Renal pelvis (tissue), 12 donors: ENCODE measurements at places on chromosomes 16 and 17. TPM values are rescaled to one million over a fixed set of nuclear protein-coding genes. Genes with fewer than 3 reads are reported as not detected.

CCR7 gene
- 0.65 TPM for polyA plus RNA-seq

ACSM2A gene
- polyA plus RNA-seq, result 102 TPM

PYDC1 gene
- polyA plus RNA-seq, result not detected

DNA sequence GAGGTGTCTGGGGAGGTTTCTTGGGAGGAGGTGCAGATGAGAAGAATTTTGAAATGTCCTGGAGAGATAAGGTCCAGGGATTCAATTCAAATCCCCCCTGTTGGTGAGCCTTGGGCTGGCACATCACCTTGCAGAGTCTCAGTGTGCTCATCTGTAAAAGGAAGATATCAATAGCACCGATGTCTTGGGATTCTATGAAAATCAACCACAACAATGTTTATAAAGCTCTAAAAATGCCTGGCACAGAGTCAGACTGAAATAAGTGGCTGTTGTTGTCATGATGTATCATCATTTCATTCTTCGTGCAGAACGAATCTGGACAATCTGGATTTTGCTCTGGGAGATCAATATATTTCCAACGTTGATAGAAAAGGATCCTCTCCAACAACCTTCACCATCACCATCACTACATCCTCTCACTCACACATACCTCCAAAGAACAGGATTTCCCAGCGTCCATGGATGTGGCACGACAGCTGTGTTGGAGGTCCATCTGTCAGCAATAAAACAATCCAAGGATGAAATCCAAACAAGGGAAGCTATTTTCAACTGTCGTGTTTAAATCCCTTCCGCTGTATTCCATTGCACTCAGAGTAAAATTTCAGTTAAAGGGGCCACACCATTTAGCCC, 393.7 kb upstream of the DYNLRB2 start:
- DNase-seq, result no peak

- no peak for DNase-seq
These were observed 31.5 kb downstream of the TADA2A start for GRCh38 chr17:37438141-37438540.

DNA sequence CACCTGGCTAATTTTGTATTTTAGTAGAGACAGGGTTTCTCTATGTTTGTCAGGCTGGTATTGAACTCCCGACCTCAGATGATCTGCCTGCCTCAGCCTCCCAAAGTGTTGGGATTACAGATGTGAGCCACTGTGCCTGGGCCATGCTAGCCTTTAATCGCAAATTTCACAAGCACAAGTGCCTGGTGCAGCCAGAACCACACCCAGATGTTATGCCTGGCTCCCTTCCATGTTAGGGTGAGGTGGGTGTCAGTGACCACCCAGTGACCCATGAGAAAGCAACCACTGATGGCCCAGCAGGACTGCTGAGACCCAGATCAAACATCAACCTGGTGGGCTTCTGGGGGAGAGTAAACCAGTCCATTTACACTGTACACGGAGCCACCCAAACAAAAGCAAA, 241.9 kb downstream of the CDH11 start:
- no peak for DNase-seq

- no peak for DNase-seq
These were observed 1.3 kb downstream of the NAGS start for GRCh38 chr17:44005527-44006271.

GRCh38 chr17:48335858-48336500, 94.0 kb downstream of the SKAP1 start:
- peak; percentile 87 for DNase-seq

- no peak for DNase-seq
These were observed 6.8 kb downstream of the FHOD1 start for GRCh38 chr16:67240506-67240905.

DNA sequence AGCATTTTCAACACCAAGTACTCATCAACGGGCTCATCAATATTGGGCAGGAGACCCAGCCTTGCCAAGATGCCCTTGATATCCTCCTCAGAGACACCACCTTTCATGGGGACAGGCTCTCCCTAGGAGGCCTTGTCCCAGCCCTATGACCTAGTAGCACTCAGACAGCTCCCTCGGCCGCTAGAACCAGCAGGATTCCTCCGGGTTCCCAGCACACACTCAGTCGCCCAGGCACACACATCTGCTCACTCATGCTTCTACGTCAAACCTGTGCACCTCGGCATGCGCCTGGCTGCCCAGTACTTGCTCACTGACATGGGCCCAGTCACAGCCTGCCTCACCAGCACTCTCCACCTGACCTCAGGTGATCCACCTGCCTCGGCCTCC, 17.0 kb downstream of the SRCIN1 start:
- no peak for DNase-seq

DNA sequence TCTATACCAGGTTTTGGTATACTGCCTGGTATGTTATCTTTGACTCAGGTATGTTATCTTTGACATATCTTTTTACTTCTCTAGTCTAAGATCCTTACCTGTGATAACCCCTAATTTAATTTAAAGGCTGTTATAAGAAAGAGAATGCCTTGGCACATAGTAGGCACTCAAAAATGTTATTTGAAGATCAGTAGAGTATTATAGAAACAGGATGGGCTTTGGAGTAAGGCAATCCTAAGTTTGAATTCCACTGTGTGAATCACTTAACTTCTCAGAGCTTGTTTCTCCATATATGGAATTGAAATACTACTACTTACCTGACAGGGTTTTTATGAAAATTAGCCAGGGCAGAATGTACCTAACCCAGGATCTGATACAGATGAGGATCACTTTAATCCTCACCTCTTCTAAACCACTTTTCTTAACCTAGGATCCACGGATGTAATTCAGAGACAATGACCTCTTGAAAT, 1.2 kb downstream of the BRIP1 start:
- DNase-seq, result no peak

- DNase-seq, result no peak
These were observed 1032.2 kb downstream of the CDH11 start for GRCh38 chr16:64089697-64090096.

DNA sequence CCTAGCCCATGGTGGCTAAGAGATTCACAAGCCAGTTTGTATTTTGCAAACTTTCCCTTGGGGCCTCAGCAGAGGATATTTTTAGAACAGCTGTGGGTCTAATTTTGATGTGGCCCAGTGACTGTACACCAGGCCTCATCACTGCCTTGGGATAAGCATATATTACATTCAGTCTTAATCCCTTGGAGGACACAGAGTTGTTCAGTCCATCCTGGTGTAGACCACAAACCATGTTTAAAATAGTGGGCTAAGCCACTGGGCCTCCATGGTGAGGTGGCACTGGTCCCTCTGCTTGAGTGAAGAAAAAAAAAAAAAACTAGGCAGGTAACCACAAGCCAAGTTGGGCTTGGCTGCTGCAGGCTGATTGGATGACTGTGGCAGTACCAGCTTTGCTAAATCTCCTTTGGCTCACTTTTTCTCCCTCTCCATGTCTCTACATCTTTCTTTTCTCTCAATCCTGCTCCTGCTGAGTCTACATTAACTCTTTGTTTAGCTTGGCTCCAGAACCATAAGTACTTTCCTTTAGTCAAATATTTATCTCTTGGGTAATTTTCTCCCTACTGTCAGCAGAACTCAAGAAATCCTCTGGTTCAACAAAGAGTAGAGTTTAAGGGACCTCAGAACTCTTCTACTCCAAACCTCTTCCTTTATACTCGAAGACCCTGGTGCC, 120.0 kb upstream of the TBX2 start:
- no peak for DNase-seq

- peak; percentile 87 for DNase-seq
These were observed 38.2 kb downstream of the HOXB1 start for GRCh38 chr17:48492401-48493298.

DNA sequence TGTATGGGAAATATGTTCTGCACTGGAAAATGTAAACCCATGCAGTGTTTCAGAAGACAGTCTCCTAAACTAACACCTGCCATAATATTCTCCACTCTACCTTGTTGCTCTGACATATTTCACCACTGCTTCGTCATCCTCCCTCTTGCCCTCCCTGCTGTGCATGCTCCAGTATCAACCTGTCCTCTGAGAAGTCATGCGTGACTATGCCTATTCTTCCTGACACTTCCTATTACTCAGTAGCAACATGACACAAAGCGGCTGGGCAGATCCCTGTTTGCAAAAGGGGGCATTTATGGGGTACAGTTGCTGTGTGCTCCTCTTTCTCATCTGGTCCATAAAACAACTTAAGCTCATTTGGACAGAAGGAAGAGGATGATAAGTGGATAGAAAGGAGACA, 805.6 kb upstream of the EEF2KMT start:
- DNase-seq, result peak; percentile 51

DNA sequence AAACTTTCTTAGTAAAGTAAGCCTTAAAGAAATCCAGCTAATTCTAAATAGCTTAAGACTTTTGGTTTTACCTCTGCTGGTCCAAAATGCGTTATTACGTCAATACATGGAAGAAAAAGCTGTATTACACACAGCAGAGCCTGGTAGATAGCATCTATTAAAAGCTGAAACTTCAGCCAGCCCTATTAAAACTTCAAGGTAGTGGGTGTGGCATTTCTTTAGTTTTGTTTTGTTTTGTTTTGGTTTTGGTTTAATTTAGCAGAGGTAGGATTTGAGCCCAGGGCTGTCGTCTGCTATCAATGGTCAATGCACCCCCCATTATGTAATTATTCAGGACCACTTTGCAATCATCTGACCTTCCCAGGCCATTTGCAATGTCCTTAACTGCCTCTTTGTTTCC, 318.4 kb upstream of the MAF start:
- no peak for DNase-seq

DNA sequence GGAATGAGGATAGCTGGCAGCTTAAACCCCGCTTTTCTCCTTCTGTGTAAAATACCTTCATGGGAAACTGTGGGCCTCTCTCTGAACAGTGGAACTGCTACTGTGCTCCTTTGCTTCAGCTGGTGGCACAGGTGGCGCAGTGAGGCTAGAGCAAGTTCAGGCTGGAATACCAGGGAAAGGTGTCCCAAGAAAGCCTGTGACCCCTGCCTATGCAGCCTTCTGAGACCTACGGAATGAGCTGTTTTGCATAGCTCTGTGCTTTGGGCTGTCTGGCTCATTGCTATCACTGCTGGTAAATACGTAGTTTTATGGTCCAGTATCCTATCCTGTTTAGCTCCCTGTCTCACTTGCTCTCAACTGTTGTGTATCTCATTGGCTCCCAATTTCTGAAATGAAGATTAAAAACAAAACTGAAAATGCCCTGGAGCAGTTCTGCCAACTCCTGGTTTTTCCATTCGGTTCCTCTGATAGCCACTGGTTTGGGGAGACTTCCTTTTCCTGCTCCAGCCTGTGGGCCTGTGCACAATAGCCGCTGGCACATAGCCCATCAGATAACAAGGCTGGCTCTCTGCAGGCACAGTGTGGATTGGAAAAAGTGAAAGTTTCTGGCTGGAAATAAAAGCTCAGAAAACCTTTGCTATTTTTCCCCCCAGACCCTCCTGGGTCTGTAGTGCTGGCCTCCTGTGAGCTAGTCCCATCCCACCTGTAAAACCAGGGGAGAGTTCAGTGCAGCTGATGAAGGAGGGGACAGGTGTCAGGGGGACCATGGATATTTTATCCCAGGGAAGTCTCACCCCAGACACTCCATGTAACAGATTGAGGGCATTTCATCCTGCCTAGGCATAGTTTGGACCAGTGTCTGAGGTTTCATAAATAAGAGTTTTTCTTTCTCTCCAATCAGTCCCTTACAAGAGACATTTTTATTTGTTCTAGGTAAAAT, 24.0 kb downstream of the LIMD2 start:
- peak; percentile 77 for DNase-seq

DNA sequence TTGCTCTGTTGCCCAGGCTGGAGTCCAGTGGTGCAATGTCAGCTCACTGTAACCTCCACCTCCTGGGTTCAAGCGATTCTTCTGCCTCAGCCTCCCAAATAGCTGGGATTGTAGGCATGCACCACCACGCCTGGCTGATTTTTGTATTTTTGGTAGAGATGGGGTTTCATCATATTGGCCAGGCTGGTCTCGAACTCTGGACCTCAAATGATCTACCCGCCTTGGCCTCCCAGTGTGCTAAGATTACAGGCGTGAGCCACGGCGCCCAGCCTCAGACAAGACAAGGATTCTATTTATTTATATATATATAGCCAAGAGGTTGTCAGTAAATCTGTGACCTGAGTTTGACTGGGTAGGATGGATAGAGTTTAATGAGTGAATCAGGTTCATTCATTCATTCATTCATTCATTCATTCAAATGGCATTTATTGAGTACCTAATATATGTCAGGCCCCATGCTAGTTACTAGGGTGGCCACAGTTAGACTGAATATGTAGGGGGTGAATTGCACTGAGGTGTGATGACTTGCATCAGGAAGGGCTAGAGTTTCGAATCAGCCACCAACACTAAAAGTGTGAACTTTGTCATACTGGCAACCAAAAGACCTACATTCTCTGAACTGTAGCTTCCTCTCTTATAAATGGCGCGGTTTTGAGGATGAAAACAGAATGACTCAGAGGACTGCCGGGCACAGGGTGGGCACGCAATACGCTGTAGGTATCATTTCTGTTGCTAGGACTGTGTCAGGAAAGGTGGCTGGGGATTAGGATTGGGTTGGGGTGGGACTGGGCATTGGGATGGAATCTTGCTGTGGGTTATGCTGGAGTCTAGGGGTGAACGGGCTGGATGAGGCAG, 37.8 kb downstream of the ITGAE start:
- DNase-seq, result no peak

DNA sequence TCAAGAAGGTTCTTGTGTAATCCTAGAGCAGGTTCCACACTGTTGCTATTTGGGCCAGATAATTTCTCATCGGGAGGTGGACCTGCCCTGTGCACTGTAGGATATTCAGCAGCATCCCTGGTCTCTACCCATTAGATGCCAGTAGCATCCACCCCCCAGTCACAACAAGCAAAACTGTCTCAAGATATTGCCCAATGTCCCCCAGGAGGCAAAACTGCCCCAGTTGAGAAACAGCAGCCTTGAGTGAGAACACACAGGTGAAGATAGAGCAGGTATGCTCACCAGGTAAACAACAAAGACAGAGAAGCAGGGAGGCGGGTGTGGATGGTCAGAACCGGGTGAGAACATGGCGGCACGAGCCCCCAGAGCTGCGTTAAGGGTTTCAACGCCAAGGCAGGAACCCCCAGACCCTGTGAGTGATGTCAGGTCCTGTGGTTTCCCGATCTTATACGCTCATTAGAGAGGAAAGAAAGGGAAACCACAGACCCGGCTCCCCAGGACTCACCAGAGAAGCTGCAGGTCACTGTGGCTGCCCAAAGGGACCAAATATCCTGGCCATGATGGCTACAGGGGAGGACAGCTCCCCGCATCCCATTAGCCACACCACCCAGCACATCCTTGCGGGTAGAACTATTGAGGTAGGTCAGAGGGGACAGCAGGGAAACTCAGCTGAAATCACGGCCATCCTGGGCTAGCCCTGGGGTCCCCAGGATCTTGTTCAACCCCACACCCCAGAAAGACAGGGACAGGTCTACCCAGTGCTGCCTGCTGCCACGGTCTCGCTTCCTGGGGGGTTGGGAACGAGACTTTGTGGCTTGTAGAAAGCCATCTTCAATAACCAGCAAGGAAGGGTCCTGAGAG, 21.2 kb downstream of the CDC42EP4 start:
- DNase-seq, result no peak
